Muscle of back (tissue), 13 donors: ENCODE measurements at places on chromosomes 4 and X.

DNA sequence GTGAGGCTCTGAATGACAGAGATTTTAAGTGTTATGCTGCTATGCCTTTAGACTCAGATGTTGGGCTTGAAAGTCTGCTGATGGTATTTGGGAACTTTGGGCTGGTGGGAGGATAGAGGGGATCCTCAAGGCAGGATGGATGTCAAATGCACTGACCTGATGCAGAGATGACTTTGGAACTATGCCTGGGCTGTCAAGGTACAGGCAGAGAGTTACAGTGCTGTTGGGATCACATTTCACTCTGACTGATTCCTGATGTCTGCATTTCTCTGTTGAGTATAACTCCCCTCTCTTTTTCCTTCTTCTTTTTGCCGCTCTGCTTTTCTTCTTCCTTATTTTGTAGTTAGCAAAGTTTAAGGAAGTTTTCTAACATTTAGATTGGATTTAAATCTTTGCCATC, 271.8 kb upstream of the ARX start:
- DNase-seq: no peak

DNA sequence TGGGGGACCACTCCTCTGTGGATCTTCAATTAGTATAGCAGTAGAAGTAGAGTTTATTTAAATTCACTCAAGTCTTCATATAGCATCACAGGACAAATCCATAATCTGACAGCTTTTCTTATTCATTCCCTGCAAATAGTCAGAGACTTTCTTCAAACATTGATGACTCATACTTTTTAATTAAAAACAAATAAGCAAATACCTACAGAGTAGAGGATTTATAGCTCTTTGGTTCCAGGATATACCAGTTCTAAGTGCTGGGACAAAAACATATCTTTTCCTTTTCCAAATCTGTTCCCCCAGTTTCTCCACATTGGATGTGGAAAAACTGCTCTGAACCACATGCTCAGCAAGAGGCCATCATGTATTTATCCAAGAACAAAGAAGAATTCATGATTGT, 24.1 kb downstream of the EMCN start:
- DNase-seq: no peak

- DNase-seq: peak; percentile 10
Measured at GRCh38 chr4:139665079-139665689, 435 bp upstream of the MGST2 start.

DNA sequence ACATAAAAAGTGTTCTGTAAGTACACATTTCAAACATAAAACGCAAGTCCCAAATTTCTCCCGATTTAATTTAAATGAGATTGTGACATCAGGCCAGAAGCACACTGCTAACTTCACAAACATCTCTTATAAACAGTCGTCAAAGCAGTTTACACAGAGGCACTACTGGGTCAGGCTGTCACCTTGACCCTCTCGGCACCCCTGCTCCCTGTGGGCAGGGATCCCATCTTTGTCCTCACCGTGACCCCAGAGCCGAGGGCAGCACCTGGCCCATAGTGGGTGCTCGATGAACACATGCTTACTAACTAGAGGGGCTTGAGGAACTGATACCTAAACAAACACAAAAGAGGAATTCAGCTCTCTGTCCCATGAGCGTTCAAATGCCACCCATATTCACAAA, 22.2 kb downstream of the QDPR start:
- DNase-seq: no peak

DNA sequence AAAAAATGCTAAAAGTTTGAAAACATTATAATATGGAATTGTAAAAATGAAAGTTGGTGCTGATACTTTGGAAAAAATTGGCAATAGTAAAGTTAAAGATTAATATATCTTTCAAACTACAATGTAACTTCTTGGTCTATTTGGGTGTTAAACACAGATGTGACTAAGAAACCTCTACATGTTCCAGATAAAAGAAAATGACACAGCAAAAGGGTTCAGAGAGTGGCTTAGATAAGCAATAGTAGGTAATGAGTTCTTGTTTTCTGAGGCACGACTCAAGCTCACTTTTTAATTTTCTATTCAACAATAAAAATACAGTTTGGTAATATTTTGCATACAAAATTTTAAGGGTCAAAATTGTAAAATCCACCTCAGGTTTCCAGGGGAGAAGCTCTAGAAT, 292.7 kb downstream of the GALNTL6 start:
- no peak for DNase-seq

DNA sequence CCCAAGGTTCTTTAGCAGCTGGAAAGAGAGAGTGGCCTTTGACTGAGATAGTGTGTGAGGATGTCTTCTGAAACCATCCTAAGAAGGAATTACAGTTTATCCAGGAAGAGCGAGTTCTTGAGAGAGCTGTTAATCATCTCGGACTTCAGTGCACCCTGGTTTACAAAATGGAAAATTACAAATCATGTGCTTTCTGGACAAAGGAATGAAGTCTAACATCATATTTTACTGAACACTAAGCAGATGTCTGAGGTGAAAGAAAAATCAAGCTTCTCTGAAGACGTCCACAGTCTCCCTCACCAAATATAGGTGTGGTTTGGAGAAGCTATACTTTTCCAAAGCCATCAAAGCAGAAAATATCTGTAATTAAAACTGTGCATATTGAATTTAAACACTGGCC, 30.8 kb upstream of the CYP2U1 start:
- DNase-seq: no peak
